Frontal cortex (tissue), 4 donors: ENCODE measurements at places on chromosomes 3 and 15.

DNA sequence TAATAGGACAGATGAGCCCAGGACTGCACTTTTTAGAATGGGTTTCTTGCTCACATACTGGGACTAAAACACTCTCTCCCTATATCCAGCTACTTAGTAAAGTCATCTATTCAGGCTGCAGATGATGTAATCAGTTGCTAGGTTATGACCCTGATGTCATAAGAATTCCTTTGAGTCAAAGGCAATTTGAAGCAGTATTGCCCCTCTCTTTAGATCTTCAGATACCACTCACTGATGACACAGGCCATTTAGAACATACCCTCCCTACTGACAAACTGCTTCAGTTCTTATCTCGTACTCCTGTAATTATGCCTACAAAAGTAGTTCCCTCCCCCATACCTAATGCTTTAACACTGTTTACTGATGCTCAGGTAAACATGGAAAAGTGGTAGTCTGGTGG is 450.1 kb upstream of the RASGRP1 start:
- no peak for DNase-seq

GRCh38 chr3:159897331-159898075 is 91.1 kb upstream of the IL12A start:
- no peak for DNase-seq

DNA sequence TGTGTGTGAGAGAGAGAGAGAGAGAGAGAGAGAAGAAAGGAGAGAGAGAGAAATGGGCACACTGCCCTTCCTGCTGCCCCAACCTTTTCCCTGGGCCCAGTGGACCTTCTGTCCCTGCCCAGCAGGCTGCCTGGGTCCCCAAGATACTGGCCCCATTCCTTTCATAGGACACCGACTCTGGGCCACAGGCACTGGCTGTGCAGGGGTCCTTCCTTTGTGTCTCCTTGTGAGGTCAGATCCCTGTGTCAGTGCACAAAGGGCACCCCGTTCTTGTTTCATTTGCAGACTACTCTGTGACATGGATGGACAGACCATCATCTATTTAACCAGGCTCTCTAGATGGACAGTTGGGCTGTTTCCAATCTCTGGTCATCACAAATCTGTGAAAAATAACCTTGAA is 21.3 kb upstream of the KLF13 start:
- DNase-seq, result no peak

- no peak for DNase-seq
Observed at GRCh38 chr15:85333132-85333831, 47.1 kb upstream of the AKAP13 start.

DNA sequence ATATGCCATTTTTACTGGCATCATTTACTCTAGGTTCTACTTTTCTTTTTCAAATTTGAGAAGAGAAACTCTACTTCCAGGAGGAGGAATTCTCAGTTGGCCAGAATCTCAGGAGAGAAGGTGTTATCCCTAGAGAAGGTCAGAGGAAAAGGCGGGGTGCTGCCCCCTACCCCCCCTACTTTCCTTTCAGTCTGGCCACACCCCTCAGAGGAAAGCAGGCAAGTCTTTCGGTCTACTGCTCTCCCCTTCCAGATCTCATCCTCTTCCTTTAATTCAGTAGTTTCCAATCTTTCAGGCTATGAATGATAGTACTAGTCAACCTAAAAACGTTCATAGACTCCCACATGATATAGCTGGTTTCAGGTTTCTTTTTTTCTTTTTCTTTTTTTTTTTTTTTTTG is 366.5 kb upstream of the TBL1XR1 start:
- DNase-seq, result no peak

DNA sequence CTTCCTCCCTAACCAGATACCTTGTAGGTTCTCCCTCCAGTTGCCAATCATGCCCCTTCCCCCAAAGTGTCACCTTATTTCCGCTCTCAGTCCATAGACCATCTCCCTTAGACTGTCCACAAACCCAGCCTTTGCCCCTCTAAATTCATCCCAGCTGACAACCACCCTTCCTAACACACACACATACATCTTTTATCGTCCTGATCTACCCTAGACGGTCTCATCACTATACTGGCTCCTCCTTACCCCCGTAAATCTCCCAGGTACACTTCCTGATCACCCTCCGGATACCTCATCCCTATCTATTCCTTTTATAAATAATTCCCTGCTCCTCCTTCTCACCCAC is 828 bp downstream of the THOC7 start:
- DNase-seq, result no peak

DNA sequence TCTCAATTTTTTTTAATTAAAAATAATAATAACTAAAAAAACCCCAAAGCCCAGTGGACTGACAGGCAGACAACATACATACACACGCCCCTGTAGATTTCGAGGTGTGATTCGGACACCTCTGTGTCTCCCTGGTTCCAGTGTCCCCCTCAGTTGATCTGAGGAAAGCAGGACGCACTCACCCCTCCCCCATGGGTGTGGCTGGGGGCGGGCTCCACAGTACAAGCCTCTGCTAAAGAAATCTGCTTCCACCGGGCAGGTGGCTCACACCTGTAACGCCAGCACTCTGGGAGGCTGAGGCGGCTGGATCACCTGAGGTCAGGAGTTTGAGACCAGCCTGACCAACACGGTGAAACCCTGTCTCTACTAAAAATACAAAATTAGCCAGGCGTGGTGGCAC is 33.8 kb upstream of the BLM start:
- DNase-seq, result no peak
